Activated CD4-positive, alpha-beta T cell treated with anti-CD3 and anti-CD28 coated beads, Interleukin-2, amount 50 U/mL, for 4 hours (primary cell): ENCODE measurements at places on chromosomes 12 and 14.
A peak's percentile ranks its signal among the peaks of the same experiment; 100 is the strongest.

DNA sequence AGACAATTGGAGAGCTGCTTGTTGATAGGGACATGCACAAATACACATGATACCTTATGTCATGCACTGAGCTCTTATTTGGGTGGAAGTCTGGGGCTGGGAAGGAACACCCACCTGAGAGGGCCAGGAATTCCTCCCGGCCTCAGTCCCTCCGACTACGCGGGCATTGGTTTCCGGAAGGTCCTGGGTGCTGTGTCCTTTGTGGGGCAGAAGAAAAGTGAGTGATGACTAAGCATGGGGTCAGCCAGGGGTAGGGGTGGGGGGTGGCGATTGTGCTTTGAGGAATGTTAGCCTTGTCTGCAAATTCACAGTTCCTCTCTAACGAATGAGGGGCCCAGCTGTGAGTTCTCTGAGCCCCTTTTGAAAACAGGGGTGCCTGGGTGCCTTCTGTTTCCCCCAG, 798 bp downstream of the CELA1 start:
- DNase-seq, result no peak

GRCh38 chr14:23056145-23056955, 970 bp downstream of the CDH24 start:
- DNase-seq, result peak; percentile 66

- DNase-seq, result no peak
These were observed 156.7 kb downstream of the NTF3 start for GRCh38 chr12:5588591-5588990.

GRCh38 chr12:98990648-98991047, 345.6 kb downstream of the APAF1 start:
- DNase-seq, result no peak

DNA sequence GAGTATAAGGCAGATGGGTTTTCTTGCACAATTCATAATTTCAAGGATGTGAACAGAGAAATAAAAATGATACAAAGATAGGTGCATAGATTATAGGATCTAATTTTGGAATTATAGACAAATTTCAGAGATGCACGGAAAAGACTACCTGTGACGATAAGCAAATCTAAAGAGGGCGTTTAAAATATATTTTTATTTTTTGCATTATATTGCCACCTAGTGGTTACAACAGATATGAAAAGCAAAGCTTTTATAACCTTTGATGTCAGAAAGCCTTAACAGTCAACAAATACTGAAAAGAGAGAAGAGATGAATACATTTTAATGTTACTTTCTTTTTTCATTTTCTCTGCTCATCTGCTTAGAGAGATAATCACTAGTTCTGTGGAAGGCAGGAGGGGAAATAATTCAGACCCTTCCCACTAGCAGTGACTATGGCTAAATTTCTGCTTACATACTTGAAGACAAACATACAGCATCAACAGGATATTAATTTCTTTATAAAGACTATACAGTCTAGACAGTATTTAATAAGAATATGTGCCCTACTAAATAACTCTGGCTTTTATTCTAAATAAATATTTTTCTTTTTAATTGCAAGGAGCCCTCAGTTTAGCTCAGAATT, 46.3 kb downstream of the NTS start:
- DNase-seq, result no peak

DNA sequence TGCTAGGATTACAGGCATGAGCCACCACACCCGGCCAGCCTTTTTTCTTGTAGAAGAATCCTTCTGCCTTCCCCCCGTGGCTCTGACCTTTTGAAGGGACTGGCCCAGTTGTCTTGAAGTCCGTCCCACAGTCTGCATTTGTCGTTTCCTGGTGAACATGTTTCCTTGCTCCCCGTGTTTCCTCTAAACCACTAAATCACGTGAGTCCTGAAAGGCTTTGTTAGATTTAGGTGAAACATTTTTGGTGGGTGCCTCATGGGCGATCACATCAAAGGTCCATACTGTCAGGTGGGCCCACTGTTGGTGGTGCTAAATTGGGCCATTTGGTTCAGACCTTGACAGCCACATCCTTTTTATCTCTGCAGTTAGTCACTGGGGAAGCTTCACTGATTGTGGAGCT, 26.3 kb downstream of the MLXIP start:
- no peak for DNase-seq

DNA sequence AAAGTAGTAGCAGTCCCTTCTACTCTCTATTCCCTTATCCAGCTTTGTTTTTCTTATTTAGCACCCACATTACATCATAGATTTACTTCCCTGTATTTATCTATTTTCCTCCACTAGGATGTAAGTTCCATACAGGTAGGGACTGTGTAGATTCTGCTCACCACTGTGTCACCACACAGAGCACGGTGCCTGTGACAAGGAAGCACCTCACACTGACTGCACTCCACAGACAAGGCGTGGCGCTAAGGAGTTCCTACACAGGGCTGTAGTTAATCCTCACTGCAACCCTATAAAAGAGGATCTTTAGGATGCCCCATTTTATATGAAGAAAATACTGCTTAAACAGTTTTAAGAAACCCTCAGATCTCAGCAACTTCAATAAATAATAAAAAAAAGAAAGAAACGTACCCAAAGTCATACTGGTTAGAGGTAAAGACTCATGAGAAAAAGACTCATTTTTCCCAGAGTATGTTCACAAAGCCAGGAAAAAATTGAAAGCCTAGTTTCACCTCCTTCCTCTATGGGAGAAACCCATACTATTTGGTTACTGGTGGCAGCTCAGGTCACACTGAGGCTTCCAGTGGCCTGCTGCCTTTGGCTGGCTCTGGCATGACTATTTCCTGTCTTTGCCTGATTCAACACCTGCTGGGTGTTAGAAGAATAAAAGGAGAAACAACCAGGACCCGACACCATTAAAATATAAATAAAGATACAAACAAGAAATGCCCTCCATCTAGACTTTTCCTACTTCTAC, 36.9 kb downstream of the RAD9B start:
- no peak for DNase-seq

GRCh38 chr12:116380108-116380507, 102.6 kb upstream of the MED13L start:
- no peak for DNase-seq

DNA sequence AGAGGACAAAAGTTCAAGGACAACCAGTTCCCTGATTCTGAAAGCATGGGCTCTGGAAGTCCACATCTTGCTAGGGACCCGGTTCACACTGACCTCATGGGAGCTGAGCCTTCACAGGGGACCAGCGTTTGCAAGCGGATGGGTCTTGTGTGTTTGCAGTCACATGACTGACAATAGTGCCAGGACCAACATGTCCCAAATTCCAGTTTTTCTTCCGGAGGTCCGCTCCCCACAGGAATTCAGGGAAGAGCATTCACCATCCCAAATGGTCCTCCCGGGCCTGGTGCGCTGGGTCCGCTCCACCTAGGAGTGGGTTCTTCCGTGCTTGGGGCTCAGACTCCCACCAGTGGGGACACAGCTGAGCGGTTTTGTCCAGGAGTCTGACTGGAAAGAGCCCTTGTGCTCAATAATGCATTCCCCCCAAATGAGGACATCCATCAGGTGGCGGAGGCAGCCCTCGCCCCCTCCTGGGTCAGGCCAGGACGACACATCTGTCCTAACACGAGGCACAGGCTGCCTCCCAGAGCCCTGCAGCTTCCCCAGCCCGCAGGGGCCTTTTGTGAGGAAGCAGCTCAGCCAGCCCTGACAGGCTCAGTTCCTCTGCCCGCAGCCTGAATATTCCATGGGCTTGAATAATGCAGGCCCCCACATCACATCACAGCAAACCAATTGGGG, 91.8 kb upstream of the BCL11B start:
- no peak for DNase-seq

DNA sequence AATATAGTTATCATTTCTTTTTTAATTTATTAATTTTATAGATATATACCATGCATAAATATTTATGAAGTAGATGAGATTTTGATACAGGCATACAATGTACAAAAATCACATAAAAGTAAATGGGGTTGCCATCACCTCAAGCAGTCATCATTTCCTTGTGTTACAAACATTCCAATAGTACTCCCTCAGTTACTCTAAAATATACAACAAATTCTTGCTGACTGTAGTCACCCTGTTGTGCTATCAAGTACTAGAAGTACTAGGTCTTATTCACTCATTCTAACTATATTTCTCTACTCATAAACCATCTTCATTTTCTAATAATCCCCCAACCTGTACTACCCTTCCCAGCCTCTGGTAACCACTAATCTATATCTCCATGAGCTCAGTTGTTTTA, 432.6 kb upstream of the SYT1 start:
- DNase-seq, result no peak

DNA sequence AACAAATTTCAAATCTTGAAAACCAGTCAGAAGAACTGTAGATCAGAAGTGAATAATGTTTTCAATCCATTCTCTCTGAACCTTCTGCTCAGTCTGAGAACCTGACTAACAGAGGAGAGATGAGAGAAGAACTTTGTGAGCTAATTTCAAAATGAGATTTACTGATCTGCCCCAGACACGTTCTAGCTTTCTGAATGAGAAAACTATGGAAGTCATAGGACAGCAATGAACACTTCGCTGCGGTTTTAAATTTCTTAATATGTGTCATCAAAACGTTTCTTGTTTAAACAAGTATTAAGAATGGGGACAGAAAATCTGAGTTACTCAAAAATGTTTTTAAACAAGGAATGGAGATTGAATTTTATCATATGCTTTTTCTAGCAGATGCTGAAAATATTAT, 66.6 kb upstream of the FAR2 start:
- no peak for DNase-seq

DNA sequence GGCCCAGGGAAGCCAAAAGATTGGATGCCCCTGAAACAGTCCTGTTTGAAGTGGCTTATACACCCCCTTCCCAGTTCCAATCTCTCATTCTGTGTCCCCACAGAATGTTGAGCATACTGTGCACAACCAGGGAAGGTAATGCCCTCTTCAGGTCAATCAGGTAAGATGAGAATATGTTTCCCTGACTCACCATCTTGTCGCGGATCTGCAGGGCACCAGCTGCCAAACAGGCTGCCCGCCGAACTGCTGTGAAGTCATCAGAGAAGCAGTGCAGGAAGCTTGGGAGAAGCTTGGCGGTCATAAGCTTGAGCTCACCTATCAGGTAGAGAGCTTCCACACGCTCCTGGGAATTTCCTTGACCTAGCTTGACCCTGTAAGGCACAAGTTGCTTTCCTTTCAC, 9.6 kb downstream of the RIOX1 start:
- no peak for DNase-seq

DNA sequence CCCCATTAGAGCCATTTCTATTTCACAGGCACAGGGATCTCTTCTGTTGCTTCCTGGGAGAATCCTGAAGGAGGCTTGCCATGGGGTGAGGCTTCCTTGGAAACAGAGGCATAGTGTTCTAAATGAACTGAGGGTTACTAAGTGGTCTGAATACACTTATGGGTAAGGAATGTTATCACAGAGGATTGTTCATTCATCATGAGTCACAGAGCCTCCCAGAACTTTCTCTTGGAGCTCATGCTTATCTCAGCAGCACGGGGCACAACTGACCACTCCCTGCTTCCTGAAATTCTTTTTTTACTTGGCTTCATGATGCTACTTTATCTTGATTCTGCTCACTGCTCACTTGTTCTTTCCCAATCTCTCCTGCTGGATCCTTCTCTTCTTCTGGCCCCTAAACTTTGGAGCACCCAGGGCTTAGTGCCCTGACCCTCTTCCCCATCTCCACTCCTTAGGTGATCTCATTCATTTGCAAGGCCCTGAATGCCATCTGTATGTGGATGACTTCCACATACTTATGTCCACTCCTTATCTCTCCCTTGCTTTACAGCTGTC, 57.9 kb downstream of the ANO6 start:
- DNase-seq, result no peak

- no peak for DNase-seq
These were observed 111.2 kb upstream of the SLC38A2 start for GRCh38 chr12:46483572-46484395.

GRCh38 chr12:75854681-75855309, 176.8 kb downstream of the PHLDA1 start:
- no peak for DNase-seq

DNA sequence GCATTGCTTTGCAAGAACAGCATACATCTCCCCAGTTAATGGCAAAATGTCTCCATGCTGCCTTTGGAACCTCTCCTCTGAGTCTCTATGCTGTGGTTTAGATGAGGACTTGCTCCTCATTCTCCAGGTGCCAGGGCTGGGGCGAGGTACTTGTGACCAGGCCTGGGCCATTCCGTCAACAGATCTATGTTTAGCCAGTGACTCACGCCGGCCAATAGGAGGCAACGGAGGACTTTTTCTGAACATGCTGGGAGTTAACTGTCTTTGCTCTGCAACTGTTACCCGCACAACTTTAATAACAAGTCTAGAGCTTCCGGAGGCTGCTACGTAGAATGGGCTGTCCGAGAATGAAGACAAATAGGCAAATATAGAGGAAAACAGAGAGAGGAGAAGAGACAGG, 214.2 kb downstream of the GLT1D1 start:
- no peak for DNase-seq

DNA sequence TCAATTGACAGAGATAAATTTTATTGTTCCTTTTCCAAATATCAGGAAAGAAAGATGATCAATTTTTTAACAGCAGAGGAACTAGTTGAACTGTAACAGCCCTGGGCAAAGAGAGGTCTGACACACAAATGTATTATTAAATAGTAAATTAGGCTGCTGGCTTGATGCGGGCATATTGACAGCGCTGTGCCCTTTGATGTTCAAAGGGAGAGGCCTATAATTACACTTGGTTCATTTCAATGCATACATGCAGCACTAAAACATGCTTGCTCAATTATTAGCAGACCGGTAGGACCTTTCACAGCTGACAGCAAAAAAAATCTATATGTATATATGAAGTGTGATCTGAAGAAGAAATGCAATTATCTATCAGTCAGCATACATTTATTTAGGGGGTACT, 219.8 kb downstream of the SLC2A13 start:
- DNase-seq, result no peak

DNA sequence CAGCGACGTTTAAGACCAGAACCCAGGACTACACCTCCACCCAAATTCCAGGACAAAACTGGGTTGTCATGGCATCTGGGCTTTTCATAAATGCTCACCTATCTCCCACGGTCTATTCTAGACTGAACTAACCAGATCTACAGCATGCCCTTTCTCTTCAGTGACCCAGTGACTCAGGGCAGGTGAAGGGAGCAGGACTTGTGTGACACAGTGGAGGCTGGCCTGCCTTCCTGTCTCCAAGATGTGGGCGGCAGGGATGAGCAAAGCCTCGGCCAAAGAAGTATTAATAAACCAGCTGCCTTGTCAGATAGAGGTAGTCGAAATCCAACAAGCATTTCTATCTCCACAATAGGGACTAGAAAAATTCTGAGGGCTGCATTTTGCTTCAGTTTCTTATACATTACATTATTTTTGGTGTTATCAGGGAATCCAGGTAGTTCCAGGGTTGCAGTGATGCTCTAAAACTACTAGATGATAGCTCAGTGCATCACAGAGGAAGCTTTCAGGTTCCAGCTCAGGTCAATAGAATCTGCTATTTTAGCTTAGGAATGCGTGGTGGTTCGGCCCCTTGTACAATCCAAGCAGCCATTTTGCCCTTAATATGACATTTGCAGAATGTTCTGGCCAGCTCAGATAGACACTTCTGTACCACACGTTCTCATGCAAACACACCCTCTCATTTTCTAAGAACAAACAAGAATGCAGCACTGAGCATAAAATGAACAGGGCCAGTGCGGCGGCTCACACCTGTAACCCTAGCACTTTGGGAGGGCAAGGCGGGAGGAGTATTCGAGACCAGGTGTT, 4.2 kb upstream of the GLRX5 start:
- DNase-seq, result no peak
